ENCODE measurements at places on chromosomes 1 and 21.

DNA sequence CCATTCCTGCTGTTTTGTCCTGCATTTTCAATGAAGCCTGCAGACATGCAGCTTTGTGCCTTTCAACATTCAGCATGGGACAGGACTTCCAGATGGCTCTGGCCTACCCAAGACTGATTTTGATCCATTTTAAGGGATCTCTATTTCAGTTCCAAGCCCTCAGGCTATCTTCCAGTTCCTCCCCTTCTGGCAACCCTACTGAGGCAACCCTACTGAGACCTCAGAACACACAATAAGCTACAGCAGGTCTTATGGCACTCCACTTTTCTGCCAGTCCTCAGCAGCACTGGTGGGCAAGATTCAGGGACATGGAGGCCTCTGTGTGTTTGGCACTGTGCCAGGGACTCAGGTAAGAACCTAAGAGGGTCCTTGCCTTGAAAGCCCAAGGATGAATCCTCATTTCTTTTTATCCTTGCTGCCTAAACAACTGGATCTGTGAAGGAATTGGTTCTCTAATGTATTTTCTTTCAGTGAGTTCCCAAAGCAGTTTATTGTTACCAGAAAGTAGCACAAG is 50.7 kb downstream of the MAB21L3 start:
- no peak for DNase-seq

DNA sequence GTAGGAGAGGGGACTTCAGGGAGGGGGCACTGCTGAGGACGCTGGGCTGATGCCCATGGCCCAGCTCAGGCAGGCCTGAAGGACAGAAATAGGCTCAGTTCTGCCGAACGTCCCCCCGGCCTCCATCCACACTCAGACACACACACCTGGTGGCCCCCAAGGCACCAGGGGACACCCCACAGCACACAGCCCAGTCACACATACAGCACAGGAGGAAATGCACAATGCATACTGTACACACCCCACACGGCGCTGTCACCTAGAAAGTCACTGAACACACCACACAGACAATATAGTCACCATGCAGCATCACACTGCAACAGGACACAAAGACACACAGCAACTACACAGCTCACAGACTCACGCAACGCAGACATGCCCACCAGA is 562 bp downstream of the SYTL1 start:
- no peak for DNase-seq

GRCh38 chr1:85372683-85373377 is 92.1 kb downstream of the DDAH1 start:
- DNase-seq: no peak

DNA sequence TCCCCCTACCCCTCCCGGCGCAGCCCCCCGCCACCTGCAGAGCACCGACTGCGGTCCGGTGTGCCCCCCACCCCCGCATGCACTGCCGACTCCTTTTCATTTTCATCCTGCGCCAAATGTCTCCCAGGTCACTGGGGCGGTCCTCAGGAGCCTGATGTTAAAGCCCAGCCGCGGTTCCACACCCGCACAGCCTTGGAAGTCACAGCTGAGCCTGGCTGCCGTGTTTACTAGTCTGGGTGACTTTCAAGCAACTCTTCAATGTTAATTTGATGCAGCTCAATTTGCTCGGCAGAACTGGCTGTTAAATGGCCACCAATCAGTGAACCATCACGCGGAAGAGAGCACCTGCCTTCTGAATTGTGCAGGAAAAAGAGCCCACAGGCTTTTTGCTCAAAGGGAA is 27.2 kb downstream of the THAP3 start:
- DNase-seq: no peak

DNA sequence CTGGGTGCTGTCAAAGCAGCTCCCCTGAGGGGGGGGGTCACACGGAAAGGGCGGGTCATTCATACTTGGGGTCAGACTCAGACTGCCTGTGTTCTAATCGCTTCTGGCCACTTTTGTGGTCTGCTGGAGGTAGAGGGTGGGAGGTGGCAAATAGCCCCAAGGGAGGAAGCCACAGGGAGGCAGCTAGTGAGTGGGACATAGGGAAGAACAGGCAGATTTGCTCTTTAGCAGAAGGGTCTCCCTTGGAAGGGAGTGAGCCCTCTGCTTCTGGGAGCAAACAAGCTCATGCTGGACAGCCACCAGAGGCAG is 24.5 kb downstream of the ACOT11 start:
- no peak for DNase-seq

DNA sequence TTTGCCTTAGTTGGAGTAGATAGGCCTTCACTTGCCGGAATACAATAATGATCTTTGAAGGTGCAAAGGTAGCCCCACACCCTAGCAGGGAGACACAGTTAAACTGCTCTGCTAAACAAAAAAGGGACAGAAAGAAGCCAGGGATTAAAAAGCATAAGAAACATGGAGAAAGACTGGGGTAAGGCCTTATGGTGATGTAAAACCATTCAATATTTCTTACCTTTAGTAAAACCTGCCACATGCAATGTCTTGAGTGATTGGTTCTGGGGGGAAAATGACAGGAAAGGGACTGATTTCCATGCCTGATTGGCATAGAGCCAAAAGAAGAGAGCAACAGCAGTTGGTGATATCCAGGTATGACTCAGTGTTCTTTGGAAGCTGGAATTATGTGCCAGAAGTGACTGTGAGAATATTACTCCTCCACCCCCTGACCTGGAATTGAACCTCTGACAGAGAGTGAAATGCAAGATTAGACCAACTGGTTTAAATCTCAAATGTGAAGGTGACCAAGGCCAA is 8.1 kb downstream of the DNASE2B start:
- no peak for DNase-seq

- DNase-seq: no peak
Measured at GRCh38 chr1:178262120-178262500, 168.2 kb downstream of the RASAL2 start.

DNA sequence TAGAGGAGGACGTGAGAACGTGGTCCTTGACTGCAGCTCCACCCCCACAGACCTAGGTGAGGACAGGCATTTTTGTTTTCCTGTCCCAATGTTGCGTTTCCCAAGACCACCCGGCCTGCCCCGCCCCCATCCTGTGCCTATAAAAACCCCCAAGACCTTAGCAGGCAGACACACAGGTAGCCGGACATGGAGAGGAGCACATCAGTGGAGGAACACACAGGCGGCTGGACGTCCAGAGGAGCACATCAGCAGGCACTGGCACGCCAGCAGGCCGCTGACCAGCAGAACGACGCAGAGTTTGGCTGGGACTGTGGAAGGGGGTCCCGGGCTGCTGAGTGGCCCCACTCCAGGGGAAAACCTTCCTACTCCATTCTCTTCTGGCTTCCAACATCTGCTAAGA is 12.7 kb upstream of the HMGCL start:
- DNase-seq: no peak

- no peak for DNase-seq
Measured at GRCh38 chr1:210129759-210130158, 102.8 kb upstream of the SERTAD4 start.

DNA sequence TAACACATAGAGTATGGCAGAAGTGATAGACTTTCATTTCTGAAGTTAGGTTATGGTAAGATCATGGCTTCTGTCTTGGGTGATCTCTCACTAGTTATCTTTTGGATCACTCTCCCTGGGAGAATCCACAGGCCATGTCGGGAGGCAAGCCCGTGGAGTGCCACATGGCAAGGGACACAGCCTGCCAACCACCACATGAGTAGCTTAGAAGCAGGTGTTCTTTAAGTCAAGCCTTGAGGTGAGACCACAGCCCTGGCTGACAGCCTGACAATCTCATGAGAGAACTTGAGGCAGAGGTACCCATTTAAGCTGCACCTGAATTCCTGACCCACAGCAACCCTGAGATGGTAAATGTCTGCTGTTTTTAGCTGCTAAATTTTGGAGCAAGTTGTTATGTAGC is 130.4 kb downstream of the KCNN3 start:
- no peak for DNase-seq

GRCh38 chr1:38076455-38076854 is 29.9 kb upstream of the POU3F1 start:
- DNase-seq: no peak

- DNase-seq: peak; percentile 66
Measured at GRCh38 chr1:28668956-28669723, 556 bp downstream of the GMEB1 start.

DNA sequence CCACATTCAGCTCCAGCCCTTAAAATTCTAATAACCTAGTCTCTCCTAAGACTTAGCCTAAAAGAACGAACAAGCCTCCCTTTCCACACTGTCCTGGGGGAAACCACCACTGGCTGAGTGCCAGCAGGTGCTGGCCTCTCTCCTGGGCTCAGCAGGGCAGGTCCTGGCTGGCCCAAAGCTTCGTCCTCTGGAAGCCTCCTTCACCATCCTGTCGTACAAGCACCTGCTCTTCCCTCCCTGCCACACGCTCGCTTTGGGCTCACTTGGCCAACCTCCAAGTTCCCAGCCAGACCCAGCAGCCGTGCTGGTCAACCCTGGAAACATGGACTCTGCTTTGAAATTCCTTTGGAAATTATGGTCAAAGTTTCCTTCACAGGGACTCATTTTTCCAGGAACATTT is 58.2 kb upstream of the SLC25A33 start:
- DNase-seq: no peak

- no peak for DNase-seq
Measured at GRCh38 chr1:8822373-8823294, 5.2 kb upstream of the RERE start.

- DNase-seq: no peak
Measured at GRCh38 chr1:154334079-154335024, 9.0 kb downstream of the ATP8B2 start.

- peak; percentile 35 for DNase-seq
Measured at GRCh38 chr1:223706077-223706973, 6.0 kb upstream of the CAPN2 start.

GRCh38 chr1:154474802-154475201 is 27.2 kb upstream of the TDRD10 start:
- no peak for DNase-seq

- DNase-seq: no peak
Measured at GRCh38 chr1:162351246-162351842, 25.3 kb downstream of the SPATA46 start.

All from T47D (cell line).